LHCN-M2 (cell line): ENCODE measurements at places on chromosomes 3 and 15.

- DNase-seq = peak; percentile 40
Measured at GRCh38 chr3:142278451-142278850, 53.1 kb upstream of the GK5 start.

DNA sequence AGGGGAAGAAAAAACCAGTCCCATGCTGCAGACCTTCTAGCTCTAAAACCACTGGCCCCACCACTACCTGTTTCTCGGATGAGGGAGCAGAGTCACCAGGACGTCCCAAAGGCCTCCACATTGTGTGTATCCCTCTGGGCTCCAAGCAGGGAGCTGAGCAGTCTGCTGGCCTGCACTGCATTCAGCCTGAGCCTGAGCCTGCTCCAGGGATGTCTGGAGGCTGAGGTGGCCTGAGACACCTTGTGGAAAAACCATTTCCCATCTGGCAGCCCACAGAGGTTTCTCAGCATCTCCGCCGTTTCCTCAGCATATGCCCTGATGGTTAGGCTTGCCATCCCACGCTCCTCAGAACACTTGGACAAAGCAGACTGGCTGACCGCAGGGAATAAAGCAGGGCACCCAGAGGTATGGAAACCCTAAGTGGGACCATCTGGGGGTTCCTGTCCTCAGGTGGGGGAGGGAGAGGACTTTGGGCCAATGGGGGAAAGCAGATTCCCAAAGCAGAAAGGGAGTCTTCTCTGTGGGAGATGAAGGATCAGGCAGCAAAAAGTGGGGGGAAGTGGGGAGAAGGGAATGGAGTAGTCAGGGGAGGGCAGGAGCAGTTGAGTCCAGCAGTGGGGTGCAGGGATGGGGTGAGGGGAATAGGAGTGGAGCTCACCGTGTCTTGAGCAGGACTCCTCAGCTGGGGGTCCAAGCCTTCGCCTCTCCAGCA is at the start of gene CILP:
TSS of gene CILP (minus strand) at position 704 of the 712 bp plus-strand sequence. CDS start 1,718 bp downstream, outside the sequence.
- DNase-seq = no peak

DNA sequence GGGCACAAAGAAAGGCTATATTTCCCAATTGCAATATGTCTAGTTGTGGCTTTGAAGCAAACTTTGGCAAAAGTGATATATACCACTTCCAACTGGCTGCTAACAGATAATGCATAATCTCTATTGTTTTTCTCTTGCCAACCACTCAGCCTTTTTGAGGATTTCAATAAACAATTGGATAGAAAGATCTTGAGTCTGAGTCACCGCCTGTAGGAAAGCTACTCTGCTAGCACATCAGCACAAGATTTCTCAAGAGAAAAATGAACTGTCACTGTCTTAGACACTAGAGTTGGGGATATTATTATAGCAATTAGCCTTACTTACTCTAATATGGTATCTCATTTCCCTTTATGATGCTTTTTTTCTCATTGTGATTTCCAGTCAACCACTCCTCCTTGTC is 119.7 kb downstream of the SST start:
- no peak for DNase-seq

- DNase-seq = peak; percentile 69
Measured at GRCh38 chr3:148309390-148310035, 388.2 kb upstream of the AGTR1 start.

- peak; percentile 96 for DNase-seq
Measured at GRCh38 chr15:40063563-40064011, 24.6 kb upstream of the SRP14 start.
